Activated CD4-positive, alpha-beta T cell treated with anti-CD3 and anti-CD28 coated beads for 36 hours (primary cell): ENCODE measurements at places on chromosomes 6 and 20. TPM values are rescaled to one million over a fixed set of nuclear protein-coding genes. Genes with fewer than 3 reads are reported as not detected.

COL9A1 gene
- not detected for total RNA-seq

SFT2D1 gene
- 54.2 TPM for total RNA-seq

PRSS35 gene
- not detected for total RNA-seq

SLC25A27 gene
- total RNA-seq, result 1.2 TPM

FOXC1 gene
- total RNA-seq, result 0.04 TPM

HSP90AB1 gene
- 2,120 TPM for total RNA-seq

DNA sequence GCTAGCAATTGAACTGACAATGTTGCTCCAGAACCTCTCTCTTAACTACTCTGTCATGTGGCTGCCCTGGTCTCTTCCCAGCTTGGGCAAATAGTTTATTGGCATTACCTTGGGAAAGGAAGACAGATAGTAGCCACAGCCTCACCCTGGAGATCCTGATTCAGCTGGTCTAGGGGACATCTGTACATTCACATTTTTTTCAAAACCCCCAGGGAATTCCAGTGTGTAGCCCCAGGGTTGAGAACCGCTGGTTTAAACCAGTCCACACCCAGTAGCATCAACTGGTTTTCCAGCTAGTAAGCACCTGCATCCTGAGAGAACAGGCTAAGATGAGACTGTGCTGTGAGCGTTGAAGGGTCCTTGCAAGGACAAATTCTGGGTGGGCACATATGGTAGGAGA is 9.6 kb downstream of the SCUBE3 start:
- H3K4me3 ChIP-seq, result no peak overlapping the region
- no peak overlapping the region for H3K27ac ChIP-seq
- H3K36me3 ChIP-seq, result no peaks in the 10 kb centered on the region
- peaks cover 6% of the 10 kb centered on the region for H3K27me3 ChIP-seq

DNA sequence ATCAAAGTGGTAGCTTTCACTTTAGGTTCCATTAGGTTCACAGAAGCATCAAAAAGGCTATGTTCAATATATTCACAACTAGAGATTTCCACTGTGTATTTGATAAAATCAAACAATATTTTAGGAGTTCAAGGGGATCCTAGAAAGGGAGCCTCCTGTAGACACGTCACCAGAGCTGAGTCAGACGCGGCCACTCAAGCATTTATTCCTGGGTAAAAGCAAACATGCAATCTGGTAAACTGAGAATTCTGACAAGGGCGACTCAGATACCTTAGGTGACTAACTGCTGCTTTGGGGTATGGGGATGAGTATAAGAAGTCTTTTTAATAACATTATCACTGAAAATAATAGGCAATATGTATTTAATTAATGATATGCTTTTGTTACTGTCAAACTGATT is 118.7 kb upstream of the HMGN3 start:
- no peak overlapping the region for H3K4me3 ChIP-seq
- no peaks in the 10 kb centered on the region for H3K4me1 ChIP-seq
- no peak overlapping the region for H3K27ac ChIP-seq

DNA sequence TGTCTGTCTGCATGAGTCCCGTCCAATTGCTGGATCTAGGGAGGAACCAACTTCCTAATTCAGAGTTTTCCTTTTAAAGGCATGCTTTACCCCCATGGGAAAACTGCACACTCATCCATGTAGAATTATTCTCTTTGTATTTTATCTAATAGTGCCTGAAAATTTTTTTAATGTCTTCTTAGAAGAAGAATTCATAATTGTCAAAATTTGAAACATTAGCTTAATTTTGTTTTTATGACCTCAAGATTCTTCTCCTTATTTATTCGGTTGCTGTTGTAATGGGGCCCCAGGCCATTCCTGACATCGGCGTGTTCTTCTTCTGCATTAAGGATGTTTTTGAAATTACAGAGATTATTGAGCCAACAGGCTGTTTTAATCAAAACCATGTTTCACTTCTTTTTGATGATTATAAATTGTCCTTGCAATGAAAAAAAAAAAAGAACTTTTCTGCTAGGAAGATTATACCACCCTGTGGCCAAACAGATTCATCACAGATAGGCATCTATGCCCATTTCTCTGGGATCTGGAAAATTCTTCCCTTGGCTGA is 100.3 kb downstream of the ZNF217 start:
- no peaks in the 10 kb centered on the region for H3K27me3 ChIP-seq
- no peak for DNase-seq
- no peak overlapping the region for H3K4me3 ChIP-seq
- H3K4me1 ChIP-seq, result peaks cover 23% of the 10 kb centered on the region
- no peak overlapping the region for H3K27ac ChIP-seq
- no peaks in the 10 kb centered on the region for H3K36me3 ChIP-seq

- peaks cover 5% of the 10 kb centered on the region for H3K36me3 ChIP-seq
- no peak overlapping the region for H3K27ac ChIP-seq
- H3K4me1 ChIP-seq, result no peaks in the 10 kb centered on the region
- peaks cover 3% of the 10 kb centered on the region for H3K27me3 ChIP-seq
- no peak for DNase-seq
- no peak overlapping the region for H3K4me3 ChIP-seq
Observed at GRCh38 chr6:131728296-131728939, 17.6 kb upstream of the CTAGE9 start.

DNA sequence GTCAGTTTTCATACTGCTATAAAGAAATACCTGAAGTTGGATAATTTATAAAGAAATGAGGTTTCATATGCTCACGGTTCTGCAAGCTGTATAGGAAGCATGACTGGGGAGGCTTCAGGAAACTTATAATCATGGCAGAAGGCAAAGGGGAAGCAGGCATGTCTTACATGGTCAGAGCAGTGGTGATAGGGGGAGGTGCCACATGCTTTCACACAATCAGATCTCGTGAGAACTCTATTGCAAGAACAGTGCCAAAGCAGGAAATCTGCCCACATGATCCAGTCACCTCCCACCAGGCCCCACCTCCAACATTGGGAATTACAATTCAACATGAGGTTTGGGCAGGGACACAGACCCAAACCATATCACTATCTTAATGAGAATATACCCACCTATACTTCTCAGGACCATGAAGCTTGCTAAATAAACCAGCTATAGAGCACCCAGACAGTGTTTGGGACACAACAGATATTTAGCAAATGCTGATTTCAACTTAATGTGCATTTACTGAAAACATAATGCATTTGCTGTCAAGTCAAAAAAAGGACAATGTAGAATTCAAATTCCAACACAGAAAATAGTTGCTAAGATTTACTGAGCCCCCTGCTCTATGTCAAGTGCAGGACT is 63.8 kb downstream of the TNFRSF21 start:
- DNase-seq, result no peak
- no peak overlapping the region for H3K4me3 ChIP-seq
- H3K27me3 ChIP-seq, result no peaks in the 10 kb centered on the region

DNA sequence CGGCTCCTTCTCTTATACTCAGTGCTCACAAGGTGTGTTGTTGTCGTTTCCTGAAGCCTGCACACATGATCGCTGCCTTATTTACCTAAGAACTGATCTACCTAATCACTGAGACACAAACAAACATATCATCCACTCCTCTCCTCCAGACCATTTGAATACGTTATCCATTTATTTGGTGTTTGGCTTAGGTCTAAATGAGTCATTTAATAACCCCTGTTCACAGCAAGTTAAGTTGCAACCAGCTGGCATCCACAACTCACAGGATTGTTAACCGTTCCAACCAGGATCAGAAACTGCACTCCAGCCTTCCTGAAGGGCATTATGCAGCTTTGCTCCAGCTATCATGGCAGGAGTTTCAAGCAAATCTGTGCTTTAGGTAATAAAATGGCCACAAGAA is 511.1 kb upstream of the MAP3K7 start:
- H3K27me3 ChIP-seq, result no peaks in the 10 kb centered on the region
- H3K4me1 ChIP-seq, result no peaks in the 10 kb centered on the region
- no peaks in the 10 kb centered on the region for H3K36me3 ChIP-seq
- H3K27ac ChIP-seq, result no peak overlapping the region

- no peak for DNase-seq
- H3K36me3 ChIP-seq, result no peaks in the 10 kb centered on the region
Observed at GRCh38 chr6:52307900-52308372, 23.4 kb upstream of the MCM3 start.

DNA sequence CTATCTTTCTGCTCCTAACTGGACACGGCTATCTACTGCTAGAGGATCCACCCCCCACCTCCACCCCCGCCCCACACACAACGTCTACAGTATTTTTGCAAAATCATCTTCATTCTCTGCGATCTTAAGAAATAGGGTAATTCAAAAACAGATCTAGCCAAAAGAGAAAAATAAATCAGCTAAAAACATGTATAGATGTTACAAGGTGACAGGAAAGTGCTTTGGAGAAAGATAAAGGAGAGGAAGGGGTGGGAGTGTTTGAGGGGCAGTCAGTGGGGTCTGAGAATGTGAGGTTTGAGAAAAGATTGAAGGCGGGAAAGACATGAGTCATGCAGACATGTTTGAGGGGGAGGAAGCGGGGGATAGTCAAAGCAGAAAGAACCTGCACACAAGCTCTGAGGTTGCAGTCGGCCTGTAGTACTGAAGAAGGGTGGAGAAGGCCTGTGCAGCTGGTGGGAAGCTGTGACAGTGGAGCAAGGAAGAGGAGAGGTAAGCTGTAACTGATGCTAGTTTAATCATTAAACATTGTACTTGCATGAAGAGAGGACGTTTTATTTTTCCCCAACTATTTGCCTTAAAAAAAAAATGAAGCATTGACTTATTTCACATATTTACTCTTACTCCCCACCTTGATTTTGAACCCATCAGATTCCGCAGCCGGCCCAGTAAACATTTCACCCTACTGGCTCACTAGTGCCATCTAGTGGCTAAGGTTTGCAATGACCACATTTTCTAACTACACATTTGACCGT is 332.6 kb downstream of the ADGRB3 start:
- no peaks in the 10 kb centered on the region for H3K27me3 ChIP-seq
- H3K36me3 ChIP-seq, result no peaks in the 10 kb centered on the region
- H3K27ac ChIP-seq, result no peak overlapping the region
- H3K4me3 ChIP-seq, result no peak overlapping the region

DNA sequence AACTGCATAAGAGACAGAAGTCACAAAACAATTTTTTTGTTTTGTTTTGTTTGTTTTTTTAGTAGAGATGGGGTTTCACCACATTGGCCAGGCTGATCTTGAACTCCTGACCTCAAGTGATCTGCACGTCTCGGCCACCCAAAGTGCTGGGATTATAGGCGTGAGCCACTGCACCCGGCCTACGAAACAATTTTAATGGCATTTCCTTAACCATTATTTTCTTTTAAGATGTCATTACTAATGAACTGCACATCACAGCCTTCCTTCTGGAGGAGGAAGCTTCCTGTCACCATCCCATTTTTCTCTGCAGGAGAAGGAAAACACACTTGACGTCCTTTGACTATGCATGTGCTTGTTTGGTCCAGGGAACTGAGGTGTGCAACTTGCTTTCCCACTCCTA is 125.3 kb upstream of the AKIRIN2 start:
- H3K27ac ChIP-seq, result no peak overlapping the region
- peaks cover 24% of the 10 kb centered on the region for H3K4me1 ChIP-seq
- no peaks in the 10 kb centered on the region for H3K36me3 ChIP-seq
- DNase-seq, result no peak
- peaks cover 6% of the 10 kb centered on the region for H3K27me3 ChIP-seq

- no peak for DNase-seq
- H3K27ac ChIP-seq, result no peak overlapping the region
- H3K4me1 ChIP-seq, result no peaks in the 10 kb centered on the region
Observed at GRCh38 chr6:106693418-106693817, 64.0 kb downstream of the QRSL1 start.

GRCh38 chr6:4603291-4603690 is 172.9 kb upstream of the CDYL start:
- H3K4me3 ChIP-seq, result no peak overlapping the region
- H3K4me1 ChIP-seq, result no peaks in the 10 kb centered on the region
- H3K27ac ChIP-seq, result no peak overlapping the region
- DNase-seq, result no peak
- H3K27me3 ChIP-seq, result peaks cover 21% of the 10 kb centered on the region
- H3K36me3 ChIP-seq, result no peaks in the 10 kb centered on the region

DNA sequence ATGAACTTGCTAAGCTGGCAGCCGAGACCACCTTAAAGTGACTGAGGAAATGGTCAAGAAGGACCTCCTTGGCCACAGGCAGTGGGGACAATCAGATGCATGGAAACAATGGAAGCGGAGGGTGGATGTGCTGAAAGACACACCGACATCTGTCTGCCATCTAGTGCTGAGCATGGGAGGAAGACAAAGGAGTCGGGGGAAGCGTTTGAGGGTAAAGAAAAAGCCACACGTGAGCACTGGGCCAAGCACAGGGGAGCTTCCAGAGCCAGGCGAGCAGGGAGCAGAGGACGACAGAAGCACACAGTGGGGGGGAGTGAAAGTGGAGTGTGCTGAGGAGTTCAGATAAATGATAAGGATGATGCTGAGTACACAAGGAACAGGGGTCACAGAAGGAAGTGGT is 367.8 kb downstream of the ZFAND3 start:
- H3K27me3 ChIP-seq, result no peaks in the 10 kb centered on the region
- H3K4me3 ChIP-seq, result no peak overlapping the region
- no peaks in the 10 kb centered on the region for H3K4me1 ChIP-seq
- H3K27ac ChIP-seq, result no peak overlapping the region
- H3K36me3 ChIP-seq, result peaks cover 7% of the 10 kb centered on the region

GRCh38 chr6:53532061-53532797 is 12.7 kb downstream of the GCLC start:
- peaks cover 42% of the 10 kb centered on the region for H3K4me1 ChIP-seq
- no peak for DNase-seq
- H3K27ac ChIP-seq, result peak overlapping the region; percentile 9

DNA sequence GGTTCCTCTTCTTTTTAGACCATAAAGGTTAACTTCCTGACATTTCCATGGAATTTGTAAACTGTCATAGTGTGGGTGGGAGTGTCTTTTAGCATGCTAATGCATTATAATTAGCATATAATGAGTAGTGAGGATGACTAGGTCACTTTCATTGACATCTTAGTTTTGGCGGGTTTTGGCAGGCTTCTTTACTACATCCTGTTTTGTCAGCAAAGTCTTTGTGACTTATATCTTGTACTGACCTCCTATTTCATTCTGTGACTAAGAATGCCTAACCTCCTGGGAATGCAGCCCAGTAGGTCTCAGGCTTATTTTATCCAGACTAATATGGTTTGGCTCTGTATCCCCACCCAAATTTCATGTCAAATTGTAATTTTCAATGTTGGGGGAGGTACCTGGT is 149.6 kb upstream of the SYNCRIP start:
- peaks cover 8% of the 10 kb centered on the region for H3K27me3 ChIP-seq
- H3K4me1 ChIP-seq, result no peaks in the 10 kb centered on the region
- H3K27ac ChIP-seq, result no peak overlapping the region
- DNase-seq, result no peak
- H3K4me3 ChIP-seq, result no peak overlapping the region
